HS-27A (cell line): ENCODE measurements at places on chromosomes 11 and 22.

GRCh38 chr11:5625281-5625680 lies 480 bp downstream of the TRIM34 start:
- no peak for DNase-seq

GRCh38 chr11:14539982-14540421 lies 19.8 kb upstream of the PSMA1 start:
- no peak for DNase-seq

DNA sequence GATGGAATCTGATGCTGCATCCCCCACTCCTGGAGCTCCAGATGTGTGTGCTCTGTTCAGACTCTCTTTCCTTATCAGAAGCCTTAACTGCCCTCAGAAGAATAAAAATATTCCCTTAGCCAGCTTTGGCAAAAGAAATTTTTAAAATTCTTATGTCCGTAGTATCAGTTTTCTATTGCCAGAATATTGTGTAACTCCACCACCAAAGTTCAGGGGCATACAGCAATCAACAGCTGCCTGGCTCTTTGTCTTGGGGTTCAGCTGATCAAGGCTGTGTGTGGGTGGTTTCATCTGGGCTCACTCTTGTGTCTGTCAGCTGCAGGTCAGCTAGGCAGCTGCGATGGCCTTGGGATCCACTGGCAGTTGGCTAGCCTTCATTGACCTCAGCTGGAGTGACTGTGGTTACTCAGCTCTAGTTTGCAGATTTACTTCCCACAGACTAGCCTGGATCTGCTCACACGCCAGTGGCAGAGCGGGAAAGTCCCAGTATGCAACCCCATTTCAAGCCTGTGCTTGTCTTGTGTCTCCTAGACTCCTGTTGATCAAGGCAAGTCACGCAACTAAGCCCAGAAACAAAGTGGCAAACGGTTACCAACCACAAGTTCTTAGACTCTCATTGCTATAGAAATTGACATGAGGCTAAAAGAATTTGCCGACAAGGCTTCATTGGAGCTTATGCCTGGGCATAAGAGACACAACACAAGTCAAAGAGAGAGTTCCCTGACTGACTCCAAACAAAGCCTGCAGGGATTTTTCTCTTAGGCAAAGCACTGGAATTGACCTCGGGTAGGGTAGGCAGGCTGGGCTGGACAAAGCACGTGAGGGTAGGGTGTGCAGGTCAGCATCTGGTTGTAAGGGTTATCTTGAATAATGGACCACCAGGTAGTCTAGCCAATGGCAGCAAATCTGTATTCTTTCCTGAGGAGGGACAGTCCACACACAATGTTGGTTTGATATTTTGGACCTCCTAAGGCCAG lies 7.5 kb downstream of the TMEM138 start:
- no peak for DNase-seq

DNA sequence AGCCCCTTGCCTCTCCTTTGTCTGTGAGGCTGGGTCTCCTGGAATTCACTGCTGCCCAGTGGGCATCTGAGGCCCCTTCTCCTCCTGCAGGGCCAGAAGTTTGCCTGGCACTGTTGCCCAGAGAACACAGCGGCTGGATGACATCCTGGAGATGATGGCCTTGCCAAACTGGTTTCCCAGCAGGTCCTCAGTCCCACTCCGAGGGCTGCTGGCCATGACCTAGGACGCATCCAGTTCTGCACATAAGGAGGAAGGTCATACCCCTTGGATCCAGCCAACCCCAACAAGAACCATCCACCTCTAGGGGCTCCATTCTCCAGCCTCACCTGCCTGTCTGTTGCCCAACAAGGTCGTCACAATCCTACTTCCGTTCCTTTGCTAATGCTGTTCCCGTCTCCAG lies 3.4 kb upstream of the SMTN start:
- no peak for DNase-seq

GRCh38 chr11:128604723-128605122 lies 17.4 kb upstream of the ETS1 start:
- no peak for DNase-seq

GRCh38 chr22:41471568-41471967 lies 2.7 kb downstream of the ACO2 start:
- no peak for DNase-seq

GRCh38 chr11:72818971-72819370 lies 4.8 kb downstream of the ATG16L2 start:
- no peak for DNase-seq

GRCh38 chr11:110518809-110519514 lies 89.2 kb downstream of the FDX1 start:
- DNase-seq, result no peak

- no peak for DNase-seq
Observed at GRCh38 chr22:49300241-49300640, 527.4 kb downstream of the BRD1 start.

GRCh38 chr11:117521974-117522373 lies 194.3 kb downstream of the CEP164 start:
- DNase-seq, result no peak

- peak; percentile 64 for DNase-seq
Observed at GRCh38 chr11:18384157-18384641, 10.2 kb upstream of the LDHA start.

- DNase-seq, result no peak
Observed at GRCh38 chr11:58731819-58732218, at the start of gene GLYAT. Gene GLYAT, minus strand, starts transcription at chr11:58731943. Its CDS starts 7,447 bp downstream, at chr11:58724496.

GRCh38 chr22:26534874-26535602 lies 22.8 kb upstream of the TFIP11 start:
- no peak for DNase-seq

DNA sequence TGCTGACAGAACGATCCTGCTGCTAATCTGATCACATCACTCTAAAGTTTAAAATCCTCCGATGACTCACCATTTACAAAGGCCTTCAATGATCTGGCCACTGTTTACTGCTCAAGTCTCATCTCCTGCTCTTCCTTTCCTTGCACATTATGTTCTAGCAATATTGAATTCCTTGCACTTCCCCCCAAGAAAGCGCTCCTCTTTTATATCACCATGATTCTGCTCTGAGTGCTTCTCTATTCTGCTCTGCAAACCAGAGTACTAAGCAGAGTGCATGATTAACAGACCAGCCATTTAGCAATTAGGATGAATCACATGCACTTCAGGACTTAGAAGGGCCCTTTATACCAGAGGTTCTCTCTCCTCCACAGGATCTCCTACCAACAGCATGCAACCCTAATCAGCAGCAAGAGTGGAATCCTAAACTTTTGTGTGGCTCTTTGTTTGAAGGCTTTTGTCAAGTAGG lies 1122.8 kb upstream of the CCDC90B start:
- no peak for DNase-seq

- no peak for DNase-seq
Observed at GRCh38 chr11:122430490-122430889, 225.0 kb upstream of the UBASH3B start.

DNA sequence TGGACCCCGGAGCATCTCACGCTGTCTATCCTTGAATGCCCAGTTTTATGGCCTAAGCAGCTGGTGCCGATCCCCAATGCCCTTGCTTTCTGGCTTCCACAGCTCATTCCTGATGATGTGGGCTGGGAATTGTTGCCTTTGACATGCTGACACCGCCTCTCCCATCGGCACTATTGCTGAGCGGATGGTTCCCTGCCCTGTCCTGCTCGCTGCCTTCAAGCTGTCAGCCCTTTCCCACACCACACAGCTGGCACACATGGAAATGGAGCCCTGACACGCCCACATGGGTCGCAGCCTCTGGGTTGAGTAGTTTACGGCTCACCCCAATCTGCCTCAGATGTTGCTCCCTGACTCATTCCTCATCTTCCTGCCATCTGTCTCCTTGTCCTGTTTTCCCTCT lies 110.2 kb upstream of the SESN3 start:
- no peak for DNase-seq

DNA sequence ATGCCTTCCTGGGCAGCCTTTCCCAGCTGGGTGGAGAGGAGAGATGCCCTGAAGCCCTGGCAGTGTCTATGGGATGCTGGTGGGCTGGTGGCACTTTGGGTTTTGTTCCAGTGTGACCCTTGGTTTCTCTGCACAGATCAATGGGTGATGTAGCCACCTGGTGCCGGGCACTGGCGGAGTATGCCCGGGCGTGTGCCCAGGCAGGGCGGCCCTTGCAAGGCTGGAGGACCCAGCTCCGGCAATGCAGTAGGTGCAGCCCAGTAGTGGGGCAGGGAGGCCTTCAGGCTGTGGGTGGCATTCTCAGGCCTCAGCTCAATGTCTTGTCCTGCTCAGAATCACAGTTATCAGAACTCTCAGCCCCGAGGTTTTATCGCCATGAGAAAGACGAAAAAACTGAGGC lies 11.9 kb downstream of the OTOG start:
- DNase-seq, result no peak

- no peak for DNase-seq
Observed at GRCh38 chr22:40273319-40273718, 73.0 kb upstream of the ADSL start.

GRCh38 chr11:27642954-27643353 lies 57.3 kb downstream of the BDNF start:
- DNase-seq, result no peak

GRCh38 chr11:126700768-126701519 lies 299.6 kb downstream of the KIRREL3 start:
- no peak for DNase-seq

- no peak for DNase-seq
Observed at GRCh38 chr11:65915101-65915820, 3.6 kb downstream of the C11orf68 start.

- no peak for DNase-seq
Observed at GRCh38 chr11:47607380-47607779, 13.2 kb upstream of the C1QTNF4 start.

DNA sequence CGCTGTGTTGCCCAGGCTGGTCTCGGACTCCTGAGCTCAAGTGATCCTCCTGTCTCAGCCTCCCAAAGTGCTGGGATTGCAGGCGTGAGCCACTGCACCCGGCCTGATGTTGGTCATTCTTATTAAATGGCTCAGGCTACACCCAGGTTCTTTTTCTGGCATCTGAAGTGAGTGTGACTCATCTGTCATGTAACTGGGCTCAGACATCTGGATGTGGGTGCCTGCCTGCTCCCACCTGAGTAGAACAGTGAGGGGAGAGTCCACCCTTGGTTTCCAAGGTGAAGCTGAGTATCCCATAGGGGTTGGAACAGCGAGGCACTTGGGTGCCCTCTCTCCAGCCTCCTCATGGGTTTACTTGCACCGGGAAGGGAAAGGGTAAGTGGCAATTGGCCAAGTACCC lies 36.7 kb upstream of the EIF3D start:
- DNase-seq, result no peak

GRCh38 chr22:43000441-43001175 lies 14.3 kb downstream of the PACSIN2 start:
- no peak for DNase-seq

GRCh38 chr11:106723071-106723470 lies 295.2 kb downstream of the GUCY1A2 start:
- no peak for DNase-seq

GRCh38 chr11:45607995-45608394 lies 57.4 kb downstream of the CHST1 start:
- DNase-seq, result no peak

GRCh38 chr11:84552791-84553190 lies 1074.4 kb downstream of the DLG2 start:
- no peak for DNase-seq

GRCh38 chr11:115385226-115385625 lies 119.0 kb downstream of the CADM1 start:
- DNase-seq, result no peak

DNA sequence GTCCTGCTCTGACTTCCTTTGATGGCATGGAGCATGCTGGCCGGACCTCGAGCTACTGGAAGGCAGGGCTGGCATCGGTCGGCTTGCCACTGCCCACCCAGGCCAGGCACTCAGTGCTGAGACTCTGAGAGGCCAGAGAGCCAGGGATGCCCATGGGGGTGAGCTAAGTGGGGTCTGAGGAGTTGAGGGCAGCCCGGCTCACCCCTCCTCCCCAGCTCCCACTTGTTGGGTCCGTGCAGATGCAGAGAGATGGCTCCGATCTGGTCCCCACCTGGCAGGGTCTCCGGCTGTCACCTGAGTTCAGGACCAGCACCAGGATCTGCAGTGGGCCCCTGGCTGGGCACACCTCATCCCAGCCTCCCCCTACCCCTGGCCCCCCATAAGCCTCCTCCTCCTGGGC lies 13.3 kb downstream of the LSP1 start:
- no peak for DNase-seq

DNA sequence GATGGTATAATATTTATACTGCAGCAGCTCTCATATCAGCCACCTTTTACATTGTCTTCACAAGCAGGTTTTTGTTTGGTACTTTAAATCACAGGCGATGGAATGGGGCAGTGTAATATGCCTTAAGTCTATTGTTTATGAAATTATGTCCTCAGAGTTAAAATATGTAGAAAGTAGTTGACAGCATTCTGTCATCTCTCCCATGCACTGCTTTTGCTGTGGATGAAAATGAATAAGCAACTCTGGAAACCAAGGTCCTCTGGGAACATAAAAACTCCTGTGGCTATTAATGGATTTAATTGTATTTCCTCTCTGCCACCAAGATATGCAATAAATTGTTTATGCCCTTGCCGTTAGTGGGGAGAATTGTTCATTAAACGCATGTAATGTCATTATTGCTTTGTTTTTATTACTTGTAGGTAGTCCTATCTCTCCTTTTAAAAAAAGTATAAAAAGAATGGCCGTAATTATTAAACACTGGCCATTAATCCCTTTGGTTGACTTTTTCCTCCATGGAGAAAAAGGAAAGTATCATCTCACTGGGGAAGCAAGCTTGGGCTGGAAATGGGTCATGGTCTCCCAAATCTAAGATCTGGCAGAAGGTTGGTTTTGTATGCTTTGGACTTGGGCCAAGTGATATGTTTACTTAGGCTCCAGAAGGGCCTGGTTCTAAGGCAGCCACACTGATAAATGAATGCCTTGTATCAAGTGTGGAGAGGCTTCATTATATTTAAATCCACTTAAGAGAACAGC lies 13.1 kb downstream of the PACS1 start:
- no peak for DNase-seq

DNA sequence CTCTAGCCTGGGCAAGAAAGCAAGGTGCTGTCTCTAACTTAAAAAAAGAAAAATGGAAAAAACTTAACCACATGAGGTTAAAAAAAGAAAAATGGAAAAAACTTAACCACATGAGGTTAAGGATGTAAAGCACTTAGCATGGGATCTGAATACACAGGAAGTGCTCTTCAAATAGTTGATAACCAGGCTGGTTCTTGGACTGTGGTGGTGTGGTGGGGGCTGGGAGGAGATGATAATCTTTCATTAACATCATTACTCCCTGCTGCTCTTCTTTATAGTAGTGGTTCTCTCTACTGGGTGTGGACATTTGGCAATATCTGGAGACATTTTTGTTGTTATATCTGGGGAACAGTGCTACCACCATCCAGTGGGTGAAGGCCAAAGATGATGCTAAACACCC lies 88.4 kb downstream of the TTC17 start:
- no peak for DNase-seq

DNA sequence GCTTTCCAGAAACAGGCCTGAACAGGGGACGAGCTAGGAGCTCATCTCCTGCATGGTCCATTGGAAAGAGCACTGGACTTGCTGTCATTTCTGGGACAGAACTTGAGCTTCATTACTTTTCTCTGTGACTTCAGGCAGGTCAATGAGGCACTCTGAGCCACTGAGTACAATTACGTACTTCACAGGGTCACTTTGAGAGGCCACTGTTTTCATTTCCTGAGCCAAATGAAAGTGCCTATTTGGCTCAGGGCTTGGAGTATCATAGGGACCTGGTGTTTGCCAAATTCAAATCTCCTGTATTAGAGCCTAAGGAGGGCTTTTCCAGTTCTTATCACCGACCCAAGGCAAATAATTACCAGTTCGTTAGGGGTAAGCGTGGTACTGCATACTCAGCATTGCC lies 319.3 kb downstream of the CADM1 start:
- DNase-seq, result no peak

- DNase-seq, result no peak
Observed at GRCh38 chr22:47019012-47019790, 256.8 kb downstream of the TBC1D22A start.
